T-helper 2 cell (primary cell): ENCODE measurements at places on chromosomes 5 and 9.

DNA sequence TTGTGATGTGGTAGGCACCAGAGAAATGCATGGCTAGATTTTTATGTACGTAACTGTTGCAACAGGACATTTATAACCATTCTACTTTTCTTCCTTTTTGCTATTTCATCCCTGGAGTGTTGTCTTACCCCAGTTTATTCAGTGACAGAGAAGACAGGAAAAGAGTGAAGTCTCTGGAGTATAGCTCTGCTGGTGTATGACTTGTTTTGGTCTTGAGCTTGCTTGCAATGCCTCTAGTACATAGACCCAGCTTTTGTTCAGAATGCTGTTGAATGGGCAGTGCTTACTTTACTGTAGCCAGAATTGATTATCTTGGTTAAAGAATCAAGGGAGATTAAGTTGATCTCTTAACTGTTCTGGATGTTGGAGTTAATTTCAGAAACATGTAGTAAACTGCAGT, 94.3 kb downstream of the PBX3 start:
- DNase-seq, result no peak

- DNase-seq, result no peak
These were observed 126.3 kb downstream of the TRIO start for GRCh38 chr5:14269395-14269794.

DNA sequence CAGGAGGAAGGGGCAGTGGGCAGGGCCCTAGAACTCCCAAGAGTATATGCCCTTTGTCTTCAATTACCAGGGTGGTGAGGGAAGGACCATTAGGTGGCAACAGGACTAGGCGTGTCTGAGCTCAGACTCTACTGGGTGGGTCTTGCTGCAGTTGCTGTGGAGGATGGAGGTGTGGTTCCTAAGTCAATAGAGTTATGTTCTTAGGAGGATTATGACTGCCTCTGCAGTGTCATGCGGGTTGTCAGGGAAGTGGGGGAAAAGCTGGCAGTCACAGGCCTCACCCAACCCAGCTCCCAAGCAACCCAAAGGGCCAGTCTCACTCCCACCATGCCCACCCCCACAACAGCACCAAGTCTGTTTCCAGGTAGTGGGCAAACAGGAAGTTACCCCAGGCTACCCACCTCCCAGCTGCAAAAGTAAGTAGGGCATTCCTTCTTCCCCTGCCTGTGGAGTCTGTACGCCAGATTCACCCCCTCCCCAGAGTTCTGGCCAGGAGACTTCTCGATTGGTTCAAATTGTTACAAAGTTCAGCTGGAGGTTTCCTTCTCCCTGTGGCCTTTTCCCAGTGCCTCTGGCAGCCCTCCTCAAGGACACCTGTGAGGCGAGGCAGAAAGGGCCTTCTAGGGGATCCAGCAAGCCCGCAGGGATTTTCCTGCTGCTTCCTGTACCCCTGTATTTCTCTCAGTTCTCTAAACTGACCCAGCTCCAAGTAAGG, 145.3 kb downstream of the HINT1 start:
- no peak for DNase-seq

GRCh38 chr5:24094081-24094679, 550.6 kb downstream of the CDH10 start:
- no peak for DNase-seq

GRCh38 chr5:92332039-92332438, 948.9 kb upstream of the ARRDC3 start:
- no peak for DNase-seq

DNA sequence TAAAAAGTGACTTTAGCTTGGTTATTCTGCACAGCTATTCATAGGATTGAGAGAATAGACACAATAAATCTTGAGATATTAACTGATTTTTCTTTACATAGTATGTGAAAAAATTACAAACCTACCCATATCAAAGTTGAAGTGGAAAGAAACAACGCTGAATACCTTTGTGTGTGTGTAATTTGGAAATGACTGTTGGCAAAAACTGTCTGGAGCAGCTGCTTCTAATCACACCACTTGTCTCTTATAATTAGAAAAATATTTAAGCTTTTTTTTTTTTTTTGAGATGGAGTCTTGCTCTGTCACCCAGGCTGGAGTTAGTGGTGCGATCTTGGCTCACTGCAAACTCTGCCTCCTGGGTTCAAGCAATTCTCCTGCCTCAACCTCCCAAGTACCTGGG, 110.8 kb upstream of the POC5 start:
- no peak for DNase-seq

DNA sequence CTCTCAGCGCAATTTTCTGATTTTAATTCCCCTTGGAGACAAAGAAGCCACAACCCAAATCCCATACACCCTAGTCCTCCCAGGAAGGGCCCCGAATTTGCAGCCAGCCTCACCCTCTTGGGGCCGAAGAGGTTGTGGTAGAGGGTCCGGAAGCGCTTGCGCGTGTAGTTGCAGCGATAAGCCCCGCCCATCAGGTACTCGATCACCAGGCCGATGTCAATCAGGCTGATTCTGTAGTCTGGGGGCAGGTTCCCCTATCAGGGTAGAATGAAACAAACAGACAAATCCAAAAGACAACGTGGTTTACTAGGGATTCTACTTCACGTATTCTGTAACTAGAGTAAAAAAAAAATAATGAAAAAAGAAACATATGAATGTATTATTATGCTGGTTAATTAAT, 210.6 kb upstream of the KLF9 start:
- DNase-seq, result no peak

DNA sequence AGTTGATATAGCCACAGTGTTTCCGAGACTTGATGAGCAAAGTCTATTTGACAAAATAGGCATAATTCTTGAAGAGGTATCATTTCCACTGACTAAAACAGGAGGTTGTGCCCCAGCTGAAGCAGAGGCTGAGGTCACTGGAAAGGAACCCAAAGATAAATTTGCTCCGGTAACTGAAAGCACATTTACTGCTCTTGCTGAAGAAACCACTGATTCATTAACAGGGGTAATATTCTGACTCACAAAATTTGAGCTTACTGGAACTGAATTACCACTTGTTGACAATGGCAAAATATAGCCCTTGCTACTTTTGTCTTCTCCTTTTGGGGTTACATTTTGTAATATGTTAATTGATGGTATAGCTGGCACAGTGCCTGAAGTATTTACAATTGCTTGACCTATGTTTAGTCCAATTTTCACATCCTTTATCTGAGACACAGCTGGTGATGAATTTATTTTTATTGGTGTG, 30.2 kb downstream of the MLANA start:
- no peak for DNase-seq

- DNase-seq, result no peak
These were observed 127.6 kb downstream of the TMEM174 start for GRCh38 chr5:73300337-73301207.

DNA sequence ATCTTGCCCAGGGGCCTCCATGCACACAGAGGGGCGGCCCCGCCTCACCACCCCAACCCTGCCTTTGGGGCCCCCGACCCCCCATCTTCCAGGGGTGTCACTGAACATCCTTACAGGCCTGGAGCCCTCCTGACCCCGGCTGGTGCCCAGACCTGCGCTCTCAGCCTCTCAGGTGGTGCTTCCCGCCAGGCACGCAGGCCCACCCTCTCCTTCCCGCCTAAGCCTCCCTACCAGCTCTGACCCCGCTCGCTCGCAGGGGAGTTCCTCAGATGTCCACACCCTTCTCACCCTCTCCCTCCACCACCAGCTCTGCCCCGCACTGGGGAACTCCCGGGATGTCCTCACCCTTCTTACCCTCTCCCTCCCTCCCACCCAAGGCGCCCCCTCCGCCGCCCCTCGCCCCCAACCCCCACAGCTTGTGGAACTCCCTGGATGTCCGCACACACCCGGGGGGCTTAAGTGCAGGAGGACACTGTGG, 12.3 kb upstream of the QRFP start:
- DNase-seq, result no peak

DNA sequence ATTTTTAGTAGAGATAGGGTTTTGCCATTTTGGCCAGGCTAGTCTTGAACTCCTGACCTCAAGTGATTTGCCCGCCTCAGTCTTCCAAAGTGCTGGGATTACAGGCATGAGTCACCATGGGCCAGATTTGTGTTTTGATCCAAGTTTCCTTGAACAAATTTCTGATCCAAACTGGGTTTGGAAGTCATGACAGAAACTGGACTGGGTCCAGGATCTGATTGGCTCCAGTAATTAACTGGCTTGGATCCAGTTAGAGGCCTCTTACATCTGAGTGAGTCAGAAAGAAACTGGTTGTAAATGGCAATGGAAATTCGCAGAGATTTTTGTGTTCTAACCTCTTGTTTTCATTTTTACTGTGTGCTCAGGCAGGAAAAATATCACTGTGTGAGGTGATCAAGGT, 141.6 kb downstream of the SLC25A46 start:
- DNase-seq, result no peak

DNA sequence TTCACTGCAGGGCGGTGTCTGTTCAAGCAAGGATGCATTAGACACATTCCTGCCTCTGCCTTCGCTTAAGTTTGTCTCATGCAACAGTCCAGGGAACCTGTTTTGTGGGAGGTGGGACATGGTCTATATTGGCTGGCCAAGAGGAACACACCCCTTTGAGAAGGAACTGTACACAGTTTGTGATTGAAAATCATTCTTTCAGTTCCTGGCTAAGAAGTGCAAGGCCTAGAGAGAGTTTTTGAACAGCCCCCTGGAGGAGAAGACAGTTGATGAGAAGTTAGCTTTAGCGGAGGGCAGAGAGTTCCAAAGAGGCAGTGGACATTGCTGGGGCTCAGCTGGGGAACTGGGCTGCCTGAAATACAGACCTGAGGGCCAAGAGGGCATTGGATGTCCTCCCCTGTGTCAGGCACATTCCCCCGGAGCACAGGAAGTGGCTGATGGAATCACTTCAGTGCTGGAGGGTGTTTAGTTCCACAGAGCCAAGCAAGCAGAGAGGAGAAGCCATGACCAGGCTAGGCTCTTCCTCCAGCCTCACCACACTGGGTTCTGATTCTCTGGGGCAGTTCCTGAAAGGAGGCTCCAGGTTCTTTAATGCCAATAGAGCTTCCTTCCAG, 66.6 kb downstream of the RGS3 start:
- no peak for DNase-seq

- no peak for DNase-seq
These were observed 464 bp downstream of the GDF9 start for GRCh38 chr5:132865668-132866341.

GRCh38 chr9:98164912-98165311, 27.5 kb downstream of the CORO2A start:
- no peak for DNase-seq

- DNase-seq, result no peak
These were observed 73.3 kb upstream of the TXNDC8 start for GRCh38 chr9:110410961-110411360.

- DNase-seq, result no peak
These were observed 195.6 kb downstream of the DEPDC1B start for GRCh38 chr5:60504342-60504741.

GRCh38 chr5:61887271-61887670, 418.7 kb upstream of the KIF2A start:
- no peak for DNase-seq

GRCh38 chr5:50945139-50945538, 278.7 kb downstream of the PARP8 start:
- no peak for DNase-seq

DNA sequence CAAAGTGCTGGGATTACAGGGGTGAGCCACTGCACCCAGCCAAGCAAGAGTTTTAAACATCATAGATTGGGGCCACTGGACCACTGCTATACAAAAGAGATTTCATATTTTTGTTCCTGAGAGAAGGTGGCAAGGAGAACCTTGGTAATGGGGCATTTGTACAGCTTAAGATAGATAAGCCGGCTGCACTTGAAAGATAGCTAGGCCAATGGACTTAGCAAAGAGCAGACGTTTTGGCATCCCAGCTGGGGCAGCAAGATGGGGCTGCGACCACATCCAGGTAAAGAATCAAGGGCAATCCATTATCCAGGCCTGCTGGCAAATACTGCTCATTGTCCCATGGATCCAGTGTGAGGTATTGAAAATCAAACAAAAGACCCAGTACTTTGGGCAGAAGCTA, 3.9 kb upstream of the ISCA1 start:
- no peak for DNase-seq

DNA sequence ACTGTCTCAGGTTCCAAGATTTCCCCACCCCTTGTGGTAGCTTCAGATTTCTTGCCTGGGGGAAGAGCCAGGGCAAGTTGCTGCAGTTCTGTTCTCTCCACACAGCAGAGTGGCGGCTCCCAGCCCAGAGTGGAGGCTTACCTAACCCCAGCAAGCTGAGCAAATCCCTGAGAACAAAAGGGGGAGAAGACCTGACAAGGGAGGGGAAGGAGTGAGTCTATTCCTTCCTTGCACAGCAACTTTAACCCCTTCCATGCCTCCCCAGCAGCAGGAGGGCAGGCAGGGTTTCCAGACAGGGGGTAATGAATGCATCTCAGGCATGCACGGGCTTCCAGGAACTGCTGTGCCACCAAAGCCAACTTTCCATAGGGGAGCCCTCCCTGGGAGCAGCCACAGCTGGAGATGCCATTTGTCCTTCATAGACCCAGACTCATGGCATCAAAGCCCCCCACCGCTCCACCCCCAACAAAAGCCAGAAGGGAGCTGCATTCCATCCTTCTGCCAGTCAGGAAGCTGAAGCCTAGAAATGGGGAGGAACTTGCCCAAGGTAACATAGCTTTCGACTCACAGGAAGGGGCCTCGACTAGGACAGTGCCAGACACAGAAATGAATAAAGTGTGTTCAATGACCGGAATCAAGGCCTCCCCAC, 28.8 kb upstream of the FAT2 start:
- no peak for DNase-seq

- DNase-seq, result no peak
These were observed 20.8 kb downstream of the FXN start for GRCh38 chr9:69056191-69056815.
